Kidney epithelial cell (primary cell): ENCODE measurements at places on chromosomes 3 and 15. TPM values are rescaled to one million over a fixed set of nuclear protein-coding genes. Genes with fewer than 3 reads are reported as not detected.

The GRK7 gene
- not detected in 2 replicates for total RNA-seq

The CCRL2 gene
- 0.29 and 0.48 TPM in 2 replicates for total RNA-seq

The FSIP1 gene
- 0.62 and 0.71 TPM in 2 replicates for total RNA-seq

The SLC28A1 gene
- 0.17 and 0.82 TPM in 2 replicates for total RNA-seq

The SLC51B gene
- total RNA-seq: not detected in 2 replicates

The USP4 gene
- 17.4 and 24.1 TPM in 2 replicates for total RNA-seq

The DGKG gene
- total RNA-seq: 0.04 and 0.21 TPM in 2 replicates

The CXCR6 gene
- not detected in 2 replicates for total RNA-seq

The EIF4E3 gene
- 8.7 and 9.1 TPM in 2 replicates for total RNA-seq

The C3orf85 gene
- not detected in 2 replicates for total RNA-seq

The HEMK1 gene
- 15.3 and 15.6 TPM in 2 replicates for total RNA-seq

The GREM1 gene
- 62.0 and 68.4 TPM in 2 replicates for total RNA-seq

The STOML1 gene
- total RNA-seq: 13.6 and 18.3 TPM in 2 replicates

The KY gene
- 0.04 and 0.27 TPM in 2 replicates for total RNA-seq
